ENCODE measurements at places on chromosomes 7 and 10.

DNA sequence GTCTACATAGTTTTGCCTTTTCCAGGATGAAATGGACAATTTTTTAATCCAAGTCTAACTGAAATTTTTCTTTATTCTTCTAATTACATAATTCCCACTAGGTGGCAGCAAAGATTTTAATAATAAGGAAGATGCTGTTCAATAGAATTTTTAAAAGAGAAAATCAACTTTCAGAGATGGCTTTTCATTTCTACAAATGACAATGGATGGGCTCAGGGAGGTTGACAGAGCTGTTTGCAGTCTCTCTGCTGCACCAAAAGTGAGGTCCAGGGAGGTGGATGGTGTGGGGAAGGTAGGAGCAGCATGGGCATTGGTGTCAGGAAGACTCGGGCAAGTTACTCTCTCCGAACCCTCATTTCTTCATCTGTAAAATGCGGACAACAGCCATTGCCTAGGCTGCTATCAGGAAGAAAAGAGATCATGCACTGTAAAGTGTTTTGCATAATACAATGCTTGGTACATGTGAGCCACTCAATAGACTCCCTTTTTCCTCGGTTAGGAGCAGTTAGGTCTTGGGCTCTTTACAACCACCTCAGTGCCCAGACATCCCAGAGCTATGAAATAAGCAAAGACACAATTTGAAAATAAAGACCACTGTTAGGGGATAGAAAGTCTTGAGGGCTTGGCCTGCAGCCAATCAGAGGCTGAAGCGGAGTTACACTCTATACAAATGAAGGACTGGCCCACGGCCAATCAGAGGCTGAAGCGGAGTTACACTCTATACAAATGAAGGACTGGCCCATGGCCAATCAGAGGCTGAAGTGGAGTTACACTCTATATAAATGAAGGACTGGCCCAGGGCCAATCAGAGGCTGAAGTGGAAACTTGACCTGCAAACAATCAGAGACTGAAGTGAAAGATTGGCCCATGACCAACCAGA is 107.1 kb downstream of the ABLIM1 start:
- DNase-seq: no peak

GRCh38 chr10:21720090-21720489 is 186.1 kb downstream of the MLLT10 start:
- DNase-seq: no peak

DNA sequence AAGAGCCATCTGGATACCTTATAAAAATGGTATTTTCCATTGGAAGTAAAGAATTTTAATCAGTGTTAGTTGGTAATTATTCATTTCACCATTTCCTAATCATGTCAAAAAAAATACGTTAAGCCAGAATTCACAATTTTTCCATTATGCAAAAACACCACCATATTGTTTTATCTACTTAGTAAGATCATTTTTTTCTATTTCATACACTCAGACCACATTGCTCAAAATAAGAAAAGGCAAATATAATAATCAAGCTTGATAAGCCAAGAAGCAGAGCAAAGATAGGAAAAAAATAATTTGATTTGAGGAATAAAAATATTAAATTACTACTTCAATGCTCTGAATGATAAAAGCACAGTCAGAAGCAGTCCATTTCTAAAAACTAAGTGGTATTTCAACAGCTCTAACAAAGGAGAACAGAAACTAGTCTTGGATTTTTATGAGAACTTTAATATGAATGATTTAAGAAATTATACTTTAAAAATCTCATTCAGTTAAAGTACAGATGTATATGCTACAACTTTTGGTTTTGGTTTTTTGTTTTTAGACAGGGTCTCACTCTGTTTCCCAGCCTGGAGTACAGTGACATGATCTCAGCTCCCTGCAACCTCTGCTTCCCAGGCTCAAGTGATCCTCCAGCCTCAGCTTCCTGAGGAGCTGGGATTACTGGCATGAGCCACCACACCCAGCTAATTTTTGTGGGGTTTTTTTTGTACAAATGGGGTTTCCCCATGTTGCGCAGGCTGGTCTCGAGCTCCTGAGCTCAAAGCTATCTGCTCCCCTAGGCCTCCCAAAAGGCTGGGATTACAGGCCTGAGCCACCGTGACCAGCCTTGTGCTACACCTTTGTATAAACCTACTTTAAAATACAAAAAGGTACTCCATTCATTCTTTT is 46.6 kb downstream of the LRRN3 start:
- DNase-seq: no peak

DNA sequence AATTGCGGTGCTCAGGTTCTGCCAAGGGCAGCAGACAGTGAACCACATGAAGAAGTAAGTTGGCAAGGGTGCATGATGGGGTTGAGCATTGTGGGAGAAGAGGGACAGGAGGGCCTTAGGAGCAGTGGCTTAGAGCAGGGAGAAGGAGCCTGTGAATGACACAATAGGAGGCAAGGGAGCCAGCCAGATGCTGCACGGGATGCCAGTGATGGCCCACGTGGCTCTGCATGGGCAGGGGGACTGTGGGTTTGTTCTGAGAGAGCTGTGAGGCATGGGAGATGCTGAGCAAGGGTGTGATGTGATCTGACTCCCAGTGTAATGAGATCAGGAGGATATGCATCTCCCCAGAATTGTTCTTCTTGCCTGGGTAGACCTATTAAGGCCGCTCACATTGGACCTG is 60.9 kb downstream of the C10orf90 start:
- DNase-seq: no peak
